ENCODE measurements at places on chromosomes 4 and X. TPM values are rescaled to one million over a fixed set of nuclear protein-coding genes. Genes with fewer than 3 reads are reported as not detected.

DNA sequence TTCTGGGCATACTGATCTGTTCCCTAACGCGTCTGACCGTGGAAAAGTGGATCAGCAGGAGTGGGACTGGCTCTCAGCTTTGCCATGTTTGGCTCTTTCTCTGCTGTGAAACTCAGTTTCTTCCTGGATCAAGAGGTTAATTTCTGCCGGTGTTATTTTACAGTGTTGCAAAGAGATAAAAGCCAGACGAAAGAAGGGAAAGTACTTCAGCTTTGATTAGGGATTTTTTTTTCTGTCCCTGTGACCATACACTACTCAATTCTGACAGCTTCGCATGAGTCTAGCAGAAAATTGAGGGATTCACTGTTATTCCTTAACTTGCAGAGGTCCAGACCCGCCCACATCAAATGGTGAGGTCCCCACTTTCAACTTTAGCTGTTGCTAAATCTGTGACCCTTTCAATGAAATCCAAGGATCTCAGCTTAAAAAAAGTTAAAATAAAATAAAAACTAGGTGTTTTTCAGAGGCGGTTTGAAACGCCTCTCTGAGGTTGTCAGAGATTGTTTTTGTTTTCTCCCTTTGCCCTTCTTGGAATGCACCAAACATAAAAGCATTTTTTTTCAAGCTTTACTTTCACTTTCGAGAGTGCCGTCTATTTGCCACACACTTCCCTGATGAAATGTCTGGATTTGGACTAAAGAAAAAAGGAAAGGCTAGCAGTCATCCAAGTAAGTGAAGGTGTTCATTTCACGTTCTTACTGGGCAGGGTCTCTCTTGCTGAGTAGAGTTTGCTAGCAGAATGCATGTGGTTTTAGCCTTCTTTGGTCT, at the start of gene TLR3:
TLR3 (plus strand) TSS at position 576 of the 768 bp plus-strand sequence. CDS start 7,464 bp downstream, outside the sequence.
- no peak for DNase-seq

GRCh38 chr4:30903502-30904214, 183.5 kb downstream of the PCDH7 start:
- no peak for DNase-seq

DNA sequence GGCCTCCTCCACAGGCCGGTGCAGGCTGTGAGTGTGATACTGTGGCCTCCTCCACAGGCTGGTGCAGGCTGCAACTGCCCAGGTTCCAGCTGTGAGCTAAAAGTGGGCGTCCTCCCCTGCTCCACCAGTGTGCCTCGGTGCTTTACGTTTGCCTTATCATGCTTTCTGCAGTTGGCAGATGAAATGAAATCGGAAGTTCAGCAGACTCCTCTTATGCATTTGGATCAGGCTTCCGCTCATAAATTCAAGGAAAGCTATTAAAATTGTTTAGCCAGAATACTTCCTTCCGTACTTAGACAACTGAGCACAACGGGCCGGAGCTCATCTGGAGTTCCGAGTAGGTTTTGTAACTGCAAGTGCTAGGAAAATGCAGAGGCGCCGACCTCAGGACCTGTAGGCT, 12.0 kb downstream of the CYP4V2 start:
- peak; percentile 21 for DNase-seq

GRCh38 chr4:131509521-131509920, 1639.6 kb upstream of the PCDH10 start:
- no peak for DNase-seq

DNA sequence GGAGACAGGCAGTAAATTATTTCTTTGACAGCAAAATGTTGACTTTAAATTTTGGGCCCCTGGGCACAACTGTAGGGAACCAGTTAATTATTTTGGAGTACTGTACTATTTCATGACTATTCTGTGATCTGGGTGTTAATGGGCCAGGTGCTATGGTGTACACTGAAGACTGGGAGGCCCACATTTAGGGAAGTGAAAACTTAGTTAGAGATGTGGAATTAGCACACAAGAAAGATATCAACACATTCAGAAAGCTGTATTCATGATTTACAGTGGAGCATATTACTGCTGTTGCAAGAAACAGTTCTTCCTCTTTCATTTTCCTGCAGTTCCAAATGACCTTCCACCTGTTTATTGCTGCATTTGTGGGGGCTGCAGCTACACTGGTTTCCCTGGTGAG, 12.4 kb downstream of the PLP1 start:
- no peak for DNase-seq

DNA sequence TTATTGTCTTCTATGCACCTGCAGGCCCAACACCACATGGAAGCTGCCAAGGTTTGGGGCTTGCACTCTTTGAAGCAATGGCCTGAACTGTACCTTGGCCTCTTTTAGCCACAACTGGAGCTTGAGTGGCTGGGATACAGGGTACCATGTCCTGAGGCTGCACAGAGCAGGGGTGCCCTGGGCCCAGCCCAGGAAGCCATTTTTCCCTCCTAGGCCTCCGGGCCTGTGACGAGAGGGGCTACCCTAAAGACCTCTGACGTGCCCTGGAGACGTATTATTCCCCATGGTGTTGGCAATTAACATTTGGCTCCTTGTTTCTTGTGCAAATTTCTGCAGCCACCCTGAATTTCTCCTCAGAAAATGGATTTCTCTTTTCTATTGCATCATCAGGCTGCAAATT, 519.9 kb upstream of the MAGEB18 start:
- DNase-seq: no peak

DNA sequence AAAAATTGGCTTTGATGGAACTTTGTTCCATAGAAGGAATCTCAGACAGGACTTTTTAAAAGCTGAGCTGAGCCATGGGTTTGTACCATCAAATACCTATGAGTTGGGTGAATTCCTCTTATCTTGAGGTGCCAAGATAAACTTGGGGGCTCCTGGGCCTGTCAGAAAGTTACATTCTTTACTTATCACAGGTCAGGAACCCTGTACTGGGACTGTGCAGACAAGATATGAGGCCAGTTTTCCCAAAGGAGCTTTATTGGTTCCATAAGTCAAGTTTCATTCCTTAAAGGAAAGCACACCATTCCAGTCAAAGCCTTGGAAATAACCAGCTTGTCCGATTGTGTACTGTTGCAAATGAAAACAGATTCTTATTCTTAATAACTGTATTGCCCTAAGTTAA, 72.4 kb upstream of the PACRGL start:
- no peak for DNase-seq

DNA sequence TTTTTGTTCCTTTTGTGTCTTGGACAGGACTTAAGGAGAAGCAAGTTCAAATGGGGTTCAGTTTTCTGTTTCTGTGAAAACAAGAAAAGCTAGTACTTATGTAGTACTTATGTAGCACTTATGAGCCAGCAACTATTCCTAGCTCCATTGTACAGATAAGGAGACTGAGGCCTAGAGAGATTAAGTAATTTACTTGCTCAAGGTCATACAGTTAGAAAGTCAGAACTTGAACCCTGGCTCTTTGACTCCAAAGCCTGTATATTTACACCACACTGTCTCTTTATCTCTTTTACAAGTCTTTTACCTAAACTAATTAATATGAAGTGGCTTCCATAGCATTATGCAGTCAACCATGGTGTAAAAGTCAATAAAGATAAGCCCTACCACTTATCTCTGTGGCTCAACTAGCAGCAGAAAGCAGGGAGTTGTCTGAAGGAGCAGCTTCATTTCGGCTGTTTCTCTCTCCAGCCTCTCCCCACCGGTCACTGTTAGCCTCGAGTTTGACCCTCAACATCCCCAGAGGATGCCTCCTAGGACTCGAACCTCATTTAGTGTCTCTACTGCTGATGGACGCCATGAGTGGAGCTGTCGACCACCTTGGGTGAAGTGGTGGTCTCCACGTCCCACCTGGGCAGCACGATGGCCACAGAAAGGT, 209.9 kb downstream of the SHROOM3 start:
- no peak for DNase-seq

DNA sequence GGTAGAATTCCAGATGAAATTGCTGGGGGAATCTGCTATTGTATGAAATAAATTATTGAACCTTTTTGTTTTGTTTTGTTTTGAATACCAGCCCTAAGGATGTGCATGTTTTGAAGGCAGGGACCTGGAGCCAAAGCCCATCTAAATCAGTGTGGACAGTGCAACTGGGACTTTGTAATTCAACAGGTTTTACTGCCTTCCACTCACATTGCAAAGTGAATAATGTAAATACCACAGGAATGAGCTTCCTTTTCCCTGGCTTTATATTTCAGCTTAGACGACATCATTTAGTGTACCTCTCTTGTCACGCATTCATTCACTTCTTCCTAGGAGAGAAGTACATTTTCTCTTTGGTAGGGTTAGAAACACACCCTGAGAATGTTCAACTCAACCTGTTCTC, 795.0 kb downstream of the CENPC start:
- DNase-seq: no peak

DNA sequence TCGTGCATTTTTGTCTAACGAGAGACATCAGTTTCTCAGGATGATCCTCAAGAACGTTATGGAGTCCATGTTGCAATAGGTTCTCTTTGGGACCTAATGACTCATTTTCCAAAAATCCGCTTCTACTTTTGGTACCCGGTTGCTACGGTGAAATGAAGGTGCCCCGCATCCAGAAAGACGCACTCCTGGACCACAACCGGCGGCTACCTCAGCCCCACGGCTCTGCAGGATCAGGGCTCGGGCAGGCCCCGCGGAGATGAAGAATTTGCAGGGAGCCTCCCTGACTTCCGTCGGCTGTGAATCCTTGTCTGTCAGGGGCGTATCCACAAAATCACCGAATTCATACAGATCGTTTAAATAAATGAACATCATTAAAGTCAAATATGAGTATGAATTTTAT, 15.6 kb downstream of the GTPBP6 start:
- no peak for DNase-seq

GRCh38 chrX:118864063-118864635, 40.5 kb downstream of the ZCCHC12 start:
- no peak for DNase-seq

DNA sequence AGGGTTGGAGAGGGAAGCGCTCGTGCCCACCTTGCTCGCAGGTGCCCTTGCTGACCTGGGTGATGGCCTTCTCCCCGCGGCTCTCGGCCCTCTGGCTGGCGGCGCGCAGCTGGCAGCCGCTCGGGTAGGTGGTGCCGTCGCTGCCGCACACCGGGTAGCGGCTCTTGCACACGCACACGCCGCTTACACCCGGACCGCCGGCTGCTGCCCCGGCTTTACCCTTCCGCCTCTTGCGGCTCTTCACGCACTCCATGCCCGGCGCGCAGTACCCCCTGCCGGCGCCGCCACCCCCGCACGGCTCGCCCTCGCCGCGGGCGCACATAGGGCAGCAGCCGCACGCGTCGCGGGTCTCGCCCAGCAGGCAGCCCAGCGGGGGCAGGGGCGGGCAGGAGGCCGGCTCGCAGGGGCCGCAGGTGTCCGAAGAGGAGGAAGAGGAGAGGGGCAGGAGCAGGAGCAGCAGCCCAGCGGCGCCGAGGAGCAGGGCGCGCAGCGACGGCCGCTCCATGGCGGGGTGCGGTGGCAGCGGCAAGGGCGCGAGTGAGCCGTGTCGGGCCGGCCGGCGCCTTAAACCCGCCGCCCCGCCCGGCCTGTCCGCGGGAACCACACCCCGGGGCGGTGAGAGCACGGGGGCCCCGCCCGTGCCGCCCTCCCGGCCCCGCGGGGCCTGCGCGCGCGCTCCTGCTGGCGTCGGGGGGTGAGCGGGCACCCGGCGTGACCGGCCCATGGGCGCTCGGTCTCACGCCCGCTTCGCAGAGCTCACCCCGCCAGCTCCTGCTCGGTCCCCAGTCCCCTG, at the start of gene IGFBP7:
IGFBP7 (minus strand) TSS at position 539 of the 793 bp plus-strand sequence; CDS start at position 505, 34 bp downstream.
- peak; percentile 43 for DNase-seq

The FOXR2 gene
- total RNA-seq: not detected

The AMTN gene
- not detected for total RNA-seq

The TSC22D3 gene
- 33.0 TPM for total RNA-seq

The ZNF81 gene
- total RNA-seq: 12.0 TPM

The CWH43 gene
- 25.5 TPM for total RNA-seq
